ENCODE measurements at places on chromosomes 3 and 15.
A peak's percentile ranks its signal among the peaks of the same experiment; 100 is the strongest.

- DNase-seq = no peak
Measured at GRCh38 chr3:188400494-188401243, 246.7 kb downstream of the LPP start.

- DNase-seq = no peak
Measured at GRCh38 chr3:100811779-100812507, 102.6 kb downstream of the TFG start.

GRCh38 chr15:26126070-26126469 lies 262.9 kb upstream of the ATP10A start:
- DNase-seq = no peak

DNA sequence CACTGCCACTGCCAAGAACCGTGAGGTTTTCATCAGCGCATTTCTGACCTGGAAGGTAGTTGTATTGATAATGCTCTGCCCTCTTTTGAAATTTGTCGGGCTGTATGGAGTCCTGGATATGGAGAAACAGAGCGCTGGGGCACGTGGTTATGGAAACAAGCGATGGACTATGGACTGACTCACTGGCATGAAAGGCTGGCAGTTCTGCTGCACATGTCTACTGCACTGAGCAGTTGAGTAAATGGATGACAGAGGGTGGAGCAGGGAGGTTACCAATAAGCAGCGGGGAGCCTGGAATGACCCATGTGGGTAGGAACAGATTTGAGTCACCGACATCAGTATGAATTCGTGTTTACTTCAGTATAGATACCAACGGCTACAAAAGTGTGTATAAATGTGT lies 429.5 kb downstream of the OCA2 start:
- DNase-seq = no peak

GRCh38 chr3:59392116-59392515 lies 342.3 kb upstream of the CFAP20DC start:
- no peak for DNase-seq

- no peak for DNase-seq
Measured at GRCh38 chr3:190281308-190282051, 40.8 kb downstream of the CLDN1 start.

DNA sequence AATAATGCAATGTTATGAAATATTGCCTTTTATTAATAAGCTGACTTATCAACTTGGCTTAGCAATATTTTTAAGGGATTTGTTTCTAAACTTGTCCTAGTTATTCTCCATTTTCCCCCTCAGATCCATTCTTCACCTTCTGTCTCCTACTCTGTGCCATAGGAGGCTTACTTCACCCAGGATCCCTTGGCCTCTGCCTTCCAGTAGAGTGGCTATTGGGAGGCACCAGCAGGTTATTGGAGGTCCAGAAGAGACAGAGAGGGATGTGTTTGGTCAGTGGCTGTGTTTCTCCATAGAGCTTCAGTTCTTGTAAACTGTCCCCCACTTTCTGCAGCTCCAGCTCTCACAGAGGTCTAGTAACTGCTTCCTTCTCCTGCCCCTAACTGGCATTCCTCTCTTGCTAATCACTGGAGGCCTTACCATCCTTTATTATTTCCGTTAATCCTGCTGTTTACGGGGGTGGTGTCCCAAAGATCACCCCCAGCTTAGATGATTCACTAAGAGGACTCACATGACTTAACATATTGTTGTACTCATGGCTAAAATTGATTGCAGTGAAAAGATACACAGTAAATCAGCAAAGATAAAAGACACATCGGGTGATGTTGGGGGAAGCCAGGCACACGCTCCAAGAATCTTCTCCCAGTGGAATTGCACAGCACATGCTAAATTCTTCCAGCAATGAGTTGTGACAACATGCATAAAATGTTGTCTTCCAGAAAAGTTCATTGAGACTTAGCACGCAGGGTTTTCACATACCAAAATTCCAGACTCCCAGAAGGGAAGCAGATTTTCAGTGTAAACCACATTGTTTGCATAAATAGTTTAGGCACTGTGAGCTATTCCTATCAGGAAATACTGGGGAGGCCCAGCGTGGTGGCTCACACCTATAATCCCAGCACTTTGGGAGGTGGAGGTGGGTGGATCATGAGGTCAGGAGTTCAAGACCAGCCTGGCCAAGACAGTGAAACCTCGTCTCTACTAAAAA lies 67.5 kb downstream of the RPL22L1 start:
- no peak for DNase-seq

DNA sequence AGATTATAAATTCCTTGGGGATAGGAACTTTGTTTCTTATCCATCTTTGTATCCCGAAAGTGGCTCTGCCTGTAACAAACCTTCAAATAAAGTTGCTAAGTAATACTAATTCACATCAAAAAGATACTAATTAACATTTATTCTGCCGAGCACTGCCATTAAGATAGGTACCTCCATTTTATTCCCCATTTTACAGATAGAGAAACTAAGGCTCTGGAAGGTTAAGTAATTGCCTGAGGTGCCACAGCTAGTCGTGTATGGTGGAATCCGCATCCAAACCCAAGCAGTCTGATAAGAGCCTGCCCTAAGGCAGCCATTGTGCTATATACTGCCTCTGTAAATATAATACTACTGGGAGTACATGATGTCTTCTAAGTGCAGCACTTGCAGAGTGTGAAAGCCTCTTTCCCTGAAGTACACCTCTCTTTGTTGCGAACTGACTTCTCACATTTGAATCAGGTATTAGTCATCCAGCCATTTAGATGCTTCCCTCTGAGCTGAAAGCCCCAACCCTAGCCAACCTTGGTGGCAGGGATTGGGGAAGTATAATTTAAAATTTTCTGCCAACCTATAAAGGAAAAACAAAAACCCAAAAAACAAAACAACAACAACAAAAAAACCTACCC lies 78.5 kb upstream of the CHD2 start:
- DNase-seq = no peak

DNA sequence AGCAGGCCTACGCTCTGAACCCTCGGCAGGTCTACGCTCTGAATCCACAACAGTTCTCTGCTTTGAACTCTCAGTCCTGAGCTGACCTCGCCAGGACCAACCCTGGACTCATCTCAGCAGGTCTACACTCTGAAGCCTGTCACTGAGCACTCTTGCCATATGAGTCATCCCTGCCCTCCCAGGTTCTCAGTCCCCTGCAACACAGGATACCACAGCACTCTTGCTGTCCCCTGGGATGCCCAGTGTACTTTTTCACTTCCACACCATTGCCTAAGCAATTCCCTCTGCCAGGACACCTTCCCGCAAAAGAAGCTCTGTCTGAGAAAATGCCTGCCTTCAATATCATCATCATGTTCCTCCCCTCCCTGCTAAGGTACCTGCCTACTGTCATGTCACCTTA lies 42.0 kb downstream of the NUP210 start:
- DNase-seq = no peak

DNA sequence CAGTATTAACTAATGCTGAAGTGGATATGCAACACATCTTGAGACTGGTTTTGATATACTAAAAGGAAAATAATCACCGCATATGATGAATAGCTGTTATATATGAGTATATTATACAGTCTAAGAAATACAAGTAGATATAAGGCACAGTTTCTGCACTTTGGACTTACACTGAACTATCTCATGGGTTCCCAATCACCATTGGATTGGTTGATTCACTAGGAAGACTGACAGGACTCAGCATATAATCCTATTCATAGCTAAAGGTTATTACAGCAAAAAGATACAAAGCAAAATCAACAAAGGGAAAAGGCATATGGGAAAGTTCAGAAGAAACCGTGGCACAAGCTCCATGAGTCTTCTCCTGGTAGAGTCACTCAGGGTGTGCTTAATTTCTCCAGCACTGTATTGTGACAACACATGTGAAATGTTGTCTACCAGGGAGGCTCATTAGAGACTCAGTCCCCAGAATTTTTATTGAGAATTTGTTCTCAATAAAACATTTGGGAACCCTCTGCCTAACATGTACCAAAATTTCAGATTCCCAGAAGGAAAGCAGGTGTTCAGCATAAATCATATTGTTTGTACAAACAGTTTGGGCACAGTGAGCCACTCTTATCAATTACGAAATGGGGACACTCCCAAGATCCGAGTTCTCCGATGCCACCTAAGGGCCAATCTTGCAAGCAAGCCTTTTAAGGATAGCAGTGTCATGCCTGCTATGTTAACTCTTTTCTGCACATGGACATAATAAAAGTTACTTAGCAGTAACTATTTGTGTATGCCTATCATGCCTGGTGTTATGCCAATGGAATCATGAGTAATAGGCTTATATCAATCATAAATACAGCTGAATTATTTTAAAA lies 26.8 kb downstream of the CMC1 start:
- no peak for DNase-seq

- no peak for DNase-seq
Measured at GRCh38 chr3:105466072-105466471, 99.4 kb downstream of the ALCAM start.

GRCh38 chr3:23377928-23378672 lies 175.0 kb downstream of the UBE2E2 start:
- DNase-seq = no peak

DNA sequence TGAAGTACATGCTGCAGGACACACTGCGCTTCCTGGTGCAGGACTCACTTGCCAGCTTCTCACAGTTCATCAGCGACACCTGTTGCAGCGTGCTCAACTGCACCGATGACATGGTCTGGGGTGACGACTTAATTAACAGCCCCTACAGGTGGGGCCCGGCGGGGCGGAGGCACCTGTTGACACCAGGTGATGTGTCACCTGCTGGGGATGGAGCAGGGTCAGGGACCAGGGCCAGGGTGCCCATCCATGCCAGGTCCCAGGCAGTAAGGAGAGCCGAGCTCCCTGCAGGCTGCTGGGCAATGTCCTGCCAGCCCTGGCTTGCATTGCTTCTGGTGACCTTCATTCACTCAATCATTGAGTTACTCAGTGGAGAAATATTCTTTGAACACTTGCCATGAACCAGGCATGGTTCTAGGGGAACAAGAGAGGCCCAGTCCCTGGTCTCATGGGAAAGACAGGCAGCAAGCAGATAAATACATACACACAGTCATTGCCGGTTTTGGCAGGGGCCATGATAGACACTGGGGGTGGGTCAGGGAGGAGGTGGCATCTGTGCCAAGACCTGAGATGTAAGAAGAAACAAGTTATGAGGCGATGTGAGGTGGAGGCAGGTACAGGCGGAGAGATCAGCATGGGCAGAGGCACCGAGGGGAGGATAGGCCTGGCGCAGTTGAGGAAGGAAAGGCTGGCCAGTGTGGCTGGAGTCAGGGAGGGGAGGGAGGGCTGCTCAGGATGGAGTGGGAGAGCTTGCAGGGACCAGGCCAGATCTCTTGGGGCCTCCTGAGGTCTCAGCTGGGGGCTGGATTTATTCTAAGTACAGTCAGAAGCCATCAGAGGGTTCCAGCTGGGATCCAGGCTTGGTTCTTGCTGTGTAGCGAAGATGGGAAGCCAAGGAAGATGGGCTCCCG lies 30.8 kb downstream of the DNAH1 start:
- no peak for DNase-seq

DNA sequence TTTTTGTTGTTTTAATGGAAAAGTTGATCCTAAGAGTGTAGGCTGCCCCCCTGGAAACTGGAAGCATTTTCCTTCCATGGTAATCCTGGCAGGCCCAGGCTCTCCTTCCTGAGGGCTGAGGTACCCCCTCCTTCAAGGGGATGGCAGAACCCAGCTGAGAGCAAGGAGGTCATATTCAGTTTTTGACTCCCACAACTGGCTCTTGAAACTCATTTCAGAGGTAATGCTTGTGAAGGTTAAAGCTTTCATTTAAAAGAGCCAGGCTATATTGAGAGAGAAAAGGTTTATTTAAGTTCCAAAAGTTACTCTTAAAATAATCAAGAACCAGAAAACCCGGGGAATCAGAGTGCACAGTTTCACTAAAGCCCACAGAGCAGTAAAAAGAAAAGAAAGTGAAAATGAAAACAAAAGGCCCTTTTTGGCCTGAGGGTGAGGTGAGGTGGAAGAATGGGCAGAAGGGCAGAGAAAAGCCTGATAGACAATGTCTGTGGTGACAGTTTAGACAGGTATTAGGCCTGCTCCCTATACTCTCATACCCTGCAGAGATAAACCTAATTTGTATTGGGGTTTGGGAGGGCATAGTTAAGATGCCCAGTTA lies 47.0 kb upstream of the RBP1 start:
- DNase-seq = no peak

DNA sequence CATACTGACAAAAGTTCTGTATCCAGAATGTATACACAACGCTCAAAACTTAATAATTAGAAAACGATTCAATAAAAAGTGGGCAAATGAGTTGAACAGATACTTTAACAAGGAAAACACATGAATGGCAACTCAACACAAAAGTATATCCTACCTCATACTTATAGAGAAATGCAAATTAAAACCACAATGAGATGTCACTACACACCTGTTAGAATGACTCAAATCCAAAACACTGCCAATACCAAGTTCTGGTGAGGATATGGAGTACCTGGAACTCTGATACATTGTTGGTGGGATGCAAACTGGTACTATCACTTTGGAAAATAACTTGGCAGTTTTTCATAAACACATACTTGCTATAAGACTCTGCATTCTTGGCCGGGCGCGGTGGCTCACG lies 42.1 kb downstream of the PRTG start:
- DNase-seq = no peak

DNA sequence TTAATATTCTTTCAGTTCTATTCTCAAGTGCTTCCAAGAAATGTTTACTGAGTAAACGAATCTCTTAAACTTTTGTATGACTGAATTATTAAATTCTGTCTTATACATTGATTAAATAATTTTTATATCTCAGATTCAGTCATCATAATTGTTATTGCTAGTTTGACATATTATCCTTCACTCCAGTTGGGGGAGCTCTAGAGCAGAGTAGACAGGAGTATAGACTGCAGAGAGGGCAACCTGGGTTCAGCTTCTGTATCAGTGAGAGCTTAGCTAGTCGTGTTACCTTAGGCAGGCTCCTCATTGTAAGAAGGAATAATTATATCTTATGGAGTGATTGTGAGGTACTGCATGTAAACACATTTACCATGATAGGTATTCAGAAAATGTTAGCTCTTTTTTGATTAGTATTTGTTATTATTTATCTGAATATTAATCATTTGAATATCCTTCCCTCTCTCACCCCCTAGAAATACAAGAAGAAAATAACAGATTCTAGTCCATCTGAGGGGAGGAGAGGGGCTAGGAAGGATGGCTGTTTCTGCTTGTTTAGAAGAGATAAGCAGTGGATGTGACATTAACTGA lies 31.0 kb upstream of the ZCWPW2 start:
- DNase-seq = peak; percentile 10

DNA sequence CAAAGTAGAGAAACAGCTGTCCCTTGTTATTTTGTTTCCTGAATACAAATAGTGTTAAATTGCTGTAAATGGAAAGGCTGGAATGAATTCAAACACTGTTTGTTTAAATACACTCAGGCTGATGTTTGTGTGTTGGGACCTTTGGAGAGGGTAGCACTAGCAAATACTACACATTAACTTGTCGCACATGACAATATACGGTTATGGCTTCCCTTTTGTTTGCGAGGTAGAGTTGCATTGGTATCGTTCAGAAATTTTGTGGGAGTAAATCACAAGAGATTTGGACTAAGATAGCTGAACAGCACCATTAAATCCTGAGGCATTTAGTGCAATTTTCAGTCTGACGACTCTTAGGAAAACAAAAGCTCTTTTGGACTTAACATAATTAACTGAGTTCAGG lies 213.0 kb upstream of the ROBO2 start:
- no peak for DNase-seq

DNA sequence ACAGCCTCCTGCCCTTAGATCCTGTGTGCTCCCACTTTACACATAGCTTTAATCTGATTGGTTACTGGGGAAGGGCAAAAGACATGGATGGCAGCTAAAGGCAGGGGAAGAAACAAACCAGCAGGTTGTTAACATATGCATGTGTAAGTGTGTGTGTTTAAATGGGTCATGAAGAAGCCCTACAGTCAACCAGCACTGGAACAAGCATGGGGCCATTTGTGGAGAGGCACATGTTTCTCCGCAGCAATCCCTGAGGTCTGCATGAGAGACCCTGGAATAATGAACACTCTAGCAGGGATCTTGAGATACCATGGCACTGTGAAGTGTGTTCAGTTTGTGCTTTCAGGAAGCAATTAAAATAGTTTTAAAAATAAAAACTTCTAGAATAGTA lies 6.0 kb downstream of the KLF13 start:
- no peak for DNase-seq

Data from neural crest cell (in vitro differentiated cells).